ENCODE measurements at places on chromosomes 11 and 22.

DNA sequence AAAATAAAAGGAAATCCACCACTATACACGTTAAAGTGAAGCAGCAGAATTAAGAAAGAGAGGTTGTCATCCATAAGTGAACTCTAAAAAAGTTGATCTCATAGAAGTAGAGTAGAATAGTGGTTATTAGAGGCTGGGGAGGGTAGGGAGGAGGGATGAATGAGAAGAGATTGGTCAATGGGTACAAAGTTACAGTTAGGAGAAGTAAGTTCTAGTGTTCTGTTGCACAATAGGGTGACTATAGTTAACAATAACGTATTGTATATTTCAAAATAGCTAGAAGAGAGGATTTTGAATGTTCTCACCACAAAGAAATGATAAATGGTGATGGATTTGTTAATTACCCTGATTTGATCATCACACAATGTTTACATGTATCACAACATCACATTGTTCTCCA, 72.0 kb downstream of the CD82 start:
- no peak for DNase-seq

DNA sequence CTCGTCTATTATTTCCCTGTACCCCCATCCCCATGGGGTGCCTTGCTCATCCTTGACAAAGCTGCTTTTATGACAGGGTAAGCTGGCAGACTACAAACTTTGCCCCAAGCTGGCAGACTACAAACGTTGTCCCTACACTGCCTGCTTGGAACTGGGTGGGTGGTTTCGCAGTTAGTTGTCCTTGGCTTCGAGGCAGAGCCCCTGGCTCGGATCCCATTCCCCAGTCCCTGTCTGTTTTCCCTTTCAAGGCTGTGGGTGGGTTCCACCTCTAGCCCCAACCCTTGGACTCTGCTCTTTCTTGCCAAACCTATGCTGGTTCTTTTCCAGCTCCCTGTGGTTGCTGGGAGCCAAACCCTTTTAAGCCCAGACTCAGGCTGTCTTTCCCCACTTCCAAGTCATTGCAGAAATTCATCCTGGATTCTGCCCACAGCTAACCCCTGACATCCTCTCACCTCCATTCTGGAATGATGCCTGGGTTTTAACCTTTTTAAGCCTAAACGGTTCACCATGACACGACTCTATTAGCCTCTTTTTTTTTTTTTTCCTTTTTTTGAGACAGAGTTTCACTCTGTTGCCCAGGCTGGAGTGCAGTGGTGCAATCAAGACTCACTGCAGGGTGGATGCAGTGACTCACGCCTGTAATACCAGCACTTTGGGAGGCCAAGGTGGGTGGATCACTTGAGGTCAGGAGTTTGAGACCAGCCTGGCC, 9.2 kb upstream of the RBM14 start:
- no peak for DNase-seq

- DNase-seq, result no peak
These were observed 29.1 kb downstream of the LIMK2 start for GRCh38 chr22:31241200-31241599.

- no peak for DNase-seq
These were observed 15.0 kb upstream of the OR8B8 start for GRCh38 chr11:124460459-124460858.

DNA sequence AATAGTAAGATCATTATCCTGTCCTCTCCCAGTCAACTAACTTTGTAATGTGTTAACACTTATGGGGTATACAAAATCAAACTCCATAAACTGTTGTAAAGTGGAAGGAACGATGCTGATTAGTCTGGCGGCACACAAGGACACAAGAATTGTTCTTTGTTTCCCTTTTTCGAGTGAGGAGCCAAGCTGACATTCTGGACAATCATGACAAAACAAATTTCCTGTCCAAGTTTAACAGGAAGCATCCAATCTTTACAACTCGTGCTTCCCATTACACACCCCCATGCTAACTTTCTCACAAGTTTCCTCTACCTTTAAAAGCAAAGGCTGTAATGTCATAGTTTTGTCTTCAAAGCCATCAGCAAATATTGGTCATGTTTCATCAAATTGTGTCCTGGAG, 20.4 kb upstream of the LDLRAD3 start:
- DNase-seq, result no peak

DNA sequence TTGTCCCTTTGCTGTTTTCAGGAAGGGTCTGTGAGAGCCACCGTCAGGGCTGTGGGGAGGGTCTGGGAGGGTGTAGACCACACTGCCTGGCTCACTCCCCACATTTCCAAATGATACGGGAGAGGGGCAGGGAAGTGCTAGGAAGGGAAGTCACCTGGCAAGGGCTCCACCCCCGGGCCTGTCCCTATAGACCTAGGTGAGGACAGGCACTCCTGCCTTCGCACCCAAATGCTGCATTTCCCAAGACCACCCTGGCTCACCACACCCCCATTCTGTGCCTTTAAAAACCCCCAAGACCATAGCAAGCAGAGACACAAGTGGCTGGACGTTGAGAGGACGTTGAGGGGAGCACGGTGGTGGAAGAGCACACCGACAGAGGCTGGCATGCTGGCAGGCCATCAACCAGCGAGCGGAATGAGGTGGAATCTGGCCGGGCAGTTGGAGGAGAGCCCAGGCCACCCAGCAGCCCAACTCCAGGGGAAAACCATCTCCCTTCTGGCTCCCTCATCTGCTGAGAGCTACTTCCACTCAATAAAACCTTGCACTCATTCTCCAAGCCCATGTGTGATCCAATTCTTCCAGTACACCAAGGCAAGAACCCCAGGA, 45.7 kb downstream of the GNB1L start:
- DNase-seq, result no peak

DNA sequence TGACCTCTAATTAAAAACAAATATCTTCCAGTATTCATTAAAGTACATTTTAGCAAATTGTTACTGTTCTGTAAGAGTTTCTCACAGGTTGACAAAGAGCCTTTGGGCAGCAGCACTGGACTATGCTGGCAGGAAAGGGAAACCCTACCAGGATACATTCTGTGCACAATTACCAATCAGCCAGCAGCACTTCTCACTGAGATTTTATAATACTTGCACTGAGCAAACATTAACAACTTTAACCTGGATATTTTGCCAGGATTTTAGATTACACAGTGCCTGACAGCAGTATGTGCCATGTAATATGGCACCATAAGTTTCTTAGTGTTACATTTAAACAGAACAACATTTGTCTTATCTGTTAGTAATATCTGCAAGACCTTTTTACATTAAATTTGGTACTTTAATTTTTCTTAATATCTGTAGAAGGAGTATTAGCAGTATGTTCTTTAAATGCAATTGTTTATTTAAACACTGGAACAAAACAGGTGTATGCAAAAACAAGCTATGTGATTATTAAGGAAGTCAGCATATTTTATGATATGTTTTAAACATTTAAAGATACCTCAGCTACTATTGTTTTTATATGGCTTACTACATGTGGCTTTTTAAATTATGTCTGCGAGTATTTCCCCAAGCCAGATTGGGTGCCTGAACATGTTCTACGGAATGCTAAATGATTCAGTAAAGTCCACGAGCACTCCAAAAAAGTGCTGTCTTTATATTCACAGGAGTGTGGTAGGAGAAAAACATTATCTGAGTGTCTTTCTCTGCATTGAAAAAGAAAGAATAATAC, 699.0 kb upstream of the LUZP2 start:
- no peak for DNase-seq

GRCh38 chr11:13680501-13681264, 12.2 kb downstream of the FAR1 start:
- no peak for DNase-seq

DNA sequence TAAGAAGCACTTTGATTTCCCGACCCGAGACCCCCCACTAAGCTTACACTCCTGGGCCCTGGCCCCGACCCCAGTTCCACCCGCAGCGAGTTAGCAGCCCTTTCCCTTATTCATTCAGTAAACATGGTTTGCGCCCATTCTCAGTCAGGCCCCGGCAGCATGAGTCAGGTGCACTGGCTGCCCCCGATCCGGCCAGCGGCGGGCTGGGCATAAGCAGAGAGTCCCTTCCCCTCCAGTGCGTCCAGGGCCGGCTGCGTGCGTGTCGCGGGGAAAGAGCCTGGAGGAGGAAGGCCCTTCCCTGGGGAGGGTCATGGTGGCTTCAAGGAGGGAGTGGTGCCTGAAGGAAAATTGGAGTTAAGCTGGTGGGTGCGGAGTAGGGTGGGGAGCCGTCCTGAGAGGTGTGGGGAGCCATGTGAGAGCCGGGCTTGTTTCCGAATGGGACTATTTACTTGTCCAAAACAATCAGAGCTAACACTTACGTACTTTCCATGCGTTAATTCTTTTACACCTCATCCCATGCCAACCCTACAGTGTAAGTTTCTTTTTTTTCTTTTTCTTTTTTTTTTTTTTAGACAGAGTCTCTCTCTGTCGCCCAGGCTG, 657 bp downstream of the IGHMBP2 start:
- no peak for DNase-seq

- DNase-seq, result no peak
These were observed 6.9 kb upstream of the ETS1 start for GRCh38 chr11:128594226-128594625.

DNA sequence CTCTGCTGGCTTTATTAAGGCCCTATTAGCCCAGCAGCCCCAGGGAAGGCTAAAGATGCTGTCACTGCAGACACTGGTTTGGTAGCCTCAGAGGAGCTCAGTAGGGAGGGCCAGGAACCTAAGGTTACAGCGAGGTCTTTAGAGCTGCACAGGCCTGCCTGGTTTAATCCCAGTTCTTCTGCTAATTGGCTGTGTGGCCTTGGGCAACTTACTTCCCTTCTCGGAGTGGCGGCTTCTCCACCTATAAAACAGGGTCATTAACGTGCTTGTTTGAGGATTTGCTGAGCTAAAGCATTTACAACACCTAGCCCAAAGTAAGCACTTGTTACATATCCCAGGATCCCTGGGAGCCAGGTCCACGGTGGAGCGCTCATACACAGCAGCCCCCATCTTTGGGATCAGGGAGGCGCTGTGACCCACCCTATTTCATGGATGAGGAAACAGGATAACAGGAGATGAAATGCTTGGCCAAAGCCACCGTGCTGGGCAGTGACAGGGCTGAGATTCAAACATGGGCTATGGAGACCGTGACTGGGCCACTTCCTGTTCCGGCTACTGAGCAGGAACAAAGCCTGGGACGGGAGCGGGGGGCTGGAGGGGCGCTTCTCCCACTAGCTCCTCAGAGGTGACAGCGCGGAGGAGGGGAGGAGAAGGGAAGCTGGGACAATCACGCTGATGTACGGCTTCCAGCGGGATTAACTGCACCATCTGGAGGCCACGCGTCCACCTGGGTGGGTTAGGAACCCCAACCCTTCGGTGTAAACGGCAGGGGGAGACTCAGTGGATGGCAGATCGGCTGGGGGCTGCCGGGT, 61.5 kb downstream of the IGLL1 start:
- no peak for DNase-seq

DNA sequence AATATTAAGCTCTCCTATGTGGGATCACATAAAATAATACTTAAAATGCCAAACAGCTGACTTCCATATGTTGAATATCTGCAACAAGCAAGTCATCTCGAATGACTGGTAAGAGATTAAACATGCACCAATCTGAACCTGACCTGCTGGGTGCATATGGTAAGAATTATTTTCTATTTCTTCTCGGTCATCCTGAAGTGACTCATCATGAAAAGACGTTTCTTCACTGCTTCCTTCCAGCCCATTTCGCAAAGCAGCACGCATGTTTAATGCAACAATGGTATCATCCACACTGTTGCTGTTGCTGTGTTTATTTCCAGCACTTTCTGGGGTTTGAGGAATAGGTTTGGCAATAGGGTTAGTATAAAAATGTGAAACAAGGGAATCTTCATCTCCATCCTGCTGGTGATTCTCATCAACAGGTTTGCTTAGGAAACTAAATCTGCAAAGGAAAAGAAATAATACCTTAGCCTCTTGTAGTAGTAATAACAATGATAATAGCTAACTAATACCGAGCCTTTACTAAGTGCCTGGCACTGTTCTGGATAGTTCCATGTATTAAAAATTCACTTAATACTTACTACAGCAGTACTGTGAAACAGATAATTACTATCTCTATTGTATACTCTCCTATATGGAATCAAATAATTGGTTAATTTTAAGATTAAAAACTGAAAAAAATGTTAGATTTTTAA, 52.0 kb upstream of the CHRNA10 start:
- DNase-seq, result no peak

GRCh38 chr11:87628026-87628580, 547.1 kb downstream of the RAB38 start:
- DNase-seq, result no peak

- DNase-seq, result no peak
These were observed 104.4 kb upstream of the PARVA start for GRCh38 chr11:12272821-12273617.

DNA sequence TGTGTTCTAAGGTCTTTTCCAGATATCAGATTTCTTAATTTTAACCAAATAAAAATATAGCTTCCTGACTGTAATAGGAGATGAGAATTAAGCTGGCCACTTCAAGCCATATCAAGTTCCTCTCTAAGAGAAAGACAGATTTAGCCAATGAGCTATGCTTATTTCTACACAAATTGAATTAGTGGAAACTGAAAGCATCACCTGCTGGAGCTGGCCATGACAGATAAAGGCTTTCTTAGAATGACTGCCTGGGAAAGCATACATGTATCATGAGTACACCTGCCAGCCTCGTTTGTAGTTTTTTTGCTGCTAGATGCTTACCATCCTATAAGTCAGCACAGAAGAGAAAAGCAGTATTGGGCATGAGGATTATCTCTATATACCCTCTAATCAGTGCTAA, 53.5 kb upstream of the DBX1 start:
- DNase-seq, result no peak

DNA sequence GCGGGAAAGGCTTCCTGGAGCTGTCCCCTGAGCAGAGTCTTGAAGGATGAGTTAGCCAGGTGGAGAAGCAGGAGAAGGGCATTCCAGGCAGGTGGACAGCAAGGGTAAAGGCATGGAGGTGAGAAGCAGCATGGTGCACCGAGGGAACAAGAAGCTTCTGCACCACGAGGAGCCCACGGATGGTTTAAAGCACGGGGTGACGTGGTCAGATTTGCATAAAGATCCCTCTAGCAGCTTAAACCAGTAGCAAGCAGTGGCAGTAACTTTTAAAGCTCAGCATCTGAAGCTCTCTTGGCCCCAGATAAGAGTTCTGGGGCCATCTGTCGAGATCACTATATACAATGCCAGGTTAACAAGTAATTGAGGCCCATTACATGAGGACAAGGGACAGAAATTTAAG, 36.8 kb downstream of the SERPINH1 start:
- no peak for DNase-seq

DNA sequence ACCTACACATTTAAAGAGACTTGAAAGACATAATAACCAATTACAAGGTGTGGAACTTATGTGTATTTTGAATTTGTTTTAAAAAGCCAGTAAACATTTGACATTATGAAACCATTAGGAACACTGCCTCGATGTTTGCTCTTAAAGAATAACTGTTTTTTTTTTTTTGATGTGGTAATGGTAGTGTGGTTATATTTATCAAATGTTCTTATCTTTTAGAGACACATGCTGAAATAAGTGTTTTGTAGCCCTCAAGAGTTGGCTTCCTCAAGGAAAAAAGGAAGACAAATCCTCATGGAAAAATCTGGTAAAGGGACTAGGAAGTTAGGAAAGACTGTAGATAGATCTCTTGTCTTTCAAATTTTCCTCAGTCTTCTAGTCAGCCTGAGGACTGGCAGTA, 2.2 kb upstream of the ABTB2 start:
- no peak for DNase-seq
